ENCODE measurements at places on chromosomes 11 and 22.

DNA sequence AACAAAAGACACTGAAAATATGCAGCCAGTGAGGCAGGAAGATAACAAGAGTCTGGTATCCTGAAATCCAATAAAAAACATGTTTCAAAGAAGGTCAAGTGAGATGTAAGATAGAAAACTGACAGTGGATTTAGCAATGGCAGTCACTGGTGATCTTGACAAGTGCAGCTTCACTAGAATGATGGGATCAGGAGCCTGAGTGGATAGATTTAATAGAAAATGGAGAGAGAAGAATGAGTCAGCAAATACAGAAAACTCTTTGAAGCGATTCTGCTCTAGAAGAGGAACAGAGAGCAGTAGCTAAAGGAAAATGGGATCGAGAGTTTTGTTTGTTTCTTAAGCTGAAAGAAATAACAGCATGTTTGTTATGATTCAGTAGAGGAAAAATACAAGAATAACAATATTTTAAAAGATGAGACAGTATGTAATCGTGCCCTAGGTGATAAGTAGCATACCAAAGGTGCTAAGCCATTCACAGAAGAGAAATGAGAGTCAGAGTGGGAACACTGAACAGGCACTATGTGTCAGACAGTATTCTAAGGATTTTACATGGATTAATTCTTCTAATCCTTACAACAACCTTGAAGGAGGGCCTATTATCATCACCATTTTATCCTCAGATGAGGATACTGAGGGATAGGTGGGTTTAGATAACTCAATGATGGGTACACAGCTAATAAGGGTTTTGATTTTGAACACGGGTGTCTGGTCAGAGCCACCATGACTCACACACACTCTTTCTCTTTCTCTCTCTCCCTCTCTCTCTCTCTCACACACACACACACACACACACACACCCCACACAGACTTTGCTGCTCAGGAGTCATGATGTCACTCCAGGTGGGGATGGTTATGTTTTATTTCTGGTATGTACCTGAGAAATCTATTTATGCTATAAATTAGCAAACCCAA, 36.3 kb downstream of the MRE11 start:
- DNase-seq, result peak; percentile 12

DNA sequence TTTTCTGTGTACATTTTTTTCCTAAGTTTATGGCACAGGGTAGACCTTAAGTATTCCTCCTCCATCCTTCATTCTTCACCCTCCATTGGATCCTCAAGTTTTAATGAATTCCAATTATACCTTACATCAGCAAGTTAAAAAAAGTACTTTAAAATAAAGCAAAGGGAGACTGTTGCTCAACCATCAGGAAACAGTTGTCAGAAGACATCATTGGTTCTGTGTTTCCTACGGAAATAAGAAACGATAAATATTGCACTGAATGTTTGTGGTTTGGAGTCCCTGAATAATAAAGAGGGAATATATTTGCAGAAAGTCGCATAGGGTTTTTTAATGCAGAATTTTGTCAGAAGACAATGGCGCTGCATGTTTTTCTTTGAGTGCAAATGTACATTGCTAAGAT, 28.1 kb upstream of the LDHA start:
- no peak for DNase-seq

- DNase-seq, result no peak
Observed at GRCh38 chr11:74815966-74816365, 67.3 kb downstream of the RNF169 start.

DNA sequence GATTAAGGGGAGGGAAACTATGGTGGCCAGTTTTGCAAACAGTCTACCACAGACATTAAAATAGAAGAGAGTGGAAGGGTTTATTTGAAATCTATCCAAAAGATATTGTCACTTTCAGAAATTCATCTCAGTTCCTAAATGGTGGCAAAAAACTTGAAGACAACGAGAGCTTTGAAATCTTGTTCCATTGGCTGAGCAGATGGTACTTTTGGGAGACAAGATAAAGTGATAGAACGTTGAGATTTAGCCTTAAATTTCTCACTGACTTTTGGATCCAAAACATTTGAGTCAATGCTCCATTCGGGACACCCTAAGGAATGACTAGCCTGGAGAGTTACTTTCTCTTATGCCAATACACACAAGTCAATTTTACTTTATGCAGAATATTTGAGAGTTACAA, 319.1 kb upstream of the LARGE1 start:
- DNase-seq, result no peak

DNA sequence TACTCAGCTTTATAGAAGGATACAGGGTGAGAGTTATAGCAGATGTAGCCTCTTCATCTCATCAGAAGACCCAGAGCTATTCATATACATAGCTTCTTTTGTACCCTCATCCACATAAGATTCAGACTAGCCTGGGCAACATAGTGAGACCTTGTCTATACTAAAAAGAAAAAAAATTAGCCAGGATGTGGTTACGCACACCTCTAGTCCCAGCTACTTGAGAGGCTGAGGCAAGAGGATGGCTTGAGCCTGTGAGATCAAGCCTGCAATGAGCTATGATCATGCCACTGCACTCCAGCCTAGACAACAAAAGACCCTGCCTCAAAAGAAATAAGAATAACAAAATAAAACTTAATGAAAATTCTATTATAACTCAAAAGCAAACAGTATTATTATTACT, 36.7 kb upstream of the B3GNT6 start:
- DNase-seq, result no peak

- DNase-seq, result no peak
Observed at GRCh38 chr11:85737738-85738137, 51.7 kb upstream of the CCDC89 start.
